ENCODE measurements at places on chromosomes 11 and 22.

- peak; percentile 59 for DNase-seq
- H3K4me3 ChIP-seq, result no peak overlapping the region
- no peaks in the 10 kb centered on the region for H3K36me3 ChIP-seq
- no peaks in the 10 kb centered on the region for H3K27me3 ChIP-seq
- peaks cover 3% of the 10 kb centered on the region for H3K4me1 ChIP-seq
- H3K27ac ChIP-seq, result peak overlapping the region; percentile 19
These were observed 118.8 kb upstream of the CADM1 start for GRCh38 chr11:115623021-115623451.

DNA sequence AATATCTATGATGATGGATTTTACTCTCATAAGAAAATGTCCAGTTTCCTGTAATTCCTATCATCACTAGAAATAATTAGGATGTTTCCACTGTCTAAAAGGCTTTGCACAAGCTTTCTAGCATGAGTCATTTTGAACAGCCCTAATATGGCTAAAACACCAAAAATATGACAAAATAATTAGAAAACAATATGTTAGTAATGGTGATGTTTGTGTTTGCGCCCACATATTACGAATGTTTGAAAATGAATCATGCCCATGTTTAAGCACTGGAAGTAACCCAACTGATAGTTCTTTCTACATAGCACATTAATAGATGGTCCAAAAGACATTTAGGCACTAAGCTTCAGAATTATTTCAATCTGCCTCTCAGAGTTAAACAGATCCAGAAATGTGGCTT, 96.0 kb downstream of the TRPC6 start:
- H3K4me1 ChIP-seq, result no peaks in the 10 kb centered on the region
- no peak overlapping the region for H3K4me3 ChIP-seq
- DNase-seq, result no peak
- no peaks in the 10 kb centered on the region for H3K36me3 ChIP-seq

- DNase-seq, result peak; percentile 7
- no peaks in the 10 kb centered on the region for H3K36me3 ChIP-seq
- no peak overlapping the region for H3K27ac ChIP-seq
- peaks cover 39% of the 10 kb centered on the region for H3K27me3 ChIP-seq
- H3K4me3 ChIP-seq, result no peak overlapping the region
- peaks cover 26% of the 10 kb centered on the region for H3K4me1 ChIP-seq
These were observed 20.6 kb upstream of the MUC5B start for GRCh38 chr11:1202154-1202775.

DNA sequence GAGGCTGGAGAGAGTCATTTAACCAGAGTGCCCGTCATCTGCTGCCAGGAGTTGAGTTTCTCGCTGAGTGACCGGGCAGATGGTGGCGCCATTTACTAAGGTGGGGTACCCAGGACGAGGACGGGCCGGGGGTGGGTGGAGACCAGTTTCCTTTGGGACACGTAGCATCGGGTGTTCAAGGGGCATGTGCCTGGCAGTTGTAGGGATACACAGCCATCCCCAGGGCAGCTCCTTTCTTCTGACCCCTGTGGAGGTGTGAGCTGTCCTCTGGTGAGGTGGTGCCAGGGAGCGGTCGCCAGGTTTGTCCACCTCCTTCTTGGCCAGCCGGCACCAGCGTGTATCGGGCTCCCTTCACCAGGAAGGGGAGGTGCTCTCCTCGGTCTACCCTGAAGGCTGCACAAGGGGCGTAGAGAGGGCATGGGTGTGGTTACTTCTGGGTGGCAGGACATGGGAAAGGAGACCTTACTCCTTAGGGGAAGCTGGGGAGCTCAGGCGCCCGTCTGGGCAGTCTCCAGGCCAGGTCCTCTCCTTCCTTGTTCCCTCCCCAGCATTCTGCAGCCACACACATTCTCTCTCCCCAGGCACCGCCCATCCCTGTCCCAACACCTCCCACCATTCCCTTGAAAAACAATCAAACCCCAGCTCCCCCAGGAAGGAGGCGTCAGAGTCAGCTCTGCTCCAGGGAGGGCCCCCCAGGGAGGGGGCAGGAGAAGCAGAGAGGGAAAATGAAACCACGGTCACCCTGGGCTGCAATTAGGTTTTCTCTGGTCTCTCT, 10.3 kb upstream of the MB start:
- peak; percentile 90 for DNase-seq
- no peaks in the 10 kb centered on the region for H3K27me3 ChIP-seq
- H3K4me1 ChIP-seq, result peaks cover 7% of the 10 kb centered on the region
- no peaks in the 10 kb centered on the region for H3K36me3 ChIP-seq
- peak overlapping the region; percentile 96 for H3K27ac ChIP-seq

GRCh38 chr22:21032037-21032867, at the start of gene SLC7A4:
Gene SLC7A4, minus strand, starts transcription at chr22:21032561. Its CDS starts 749 bp downstream, at chr22:21031812.
- peaks cover 7% of the 10 kb centered on the region for H3K4me1 ChIP-seq
- H3K36me3 ChIP-seq, result no peaks in the 10 kb centered on the region
- H3K4me3 ChIP-seq, result peak within 1 kb of the TSS; percentile 24
- no peak within 1 kb of the TSS for H3K27ac ChIP-seq
- peak; percentile 17 for DNase-seq

DNA sequence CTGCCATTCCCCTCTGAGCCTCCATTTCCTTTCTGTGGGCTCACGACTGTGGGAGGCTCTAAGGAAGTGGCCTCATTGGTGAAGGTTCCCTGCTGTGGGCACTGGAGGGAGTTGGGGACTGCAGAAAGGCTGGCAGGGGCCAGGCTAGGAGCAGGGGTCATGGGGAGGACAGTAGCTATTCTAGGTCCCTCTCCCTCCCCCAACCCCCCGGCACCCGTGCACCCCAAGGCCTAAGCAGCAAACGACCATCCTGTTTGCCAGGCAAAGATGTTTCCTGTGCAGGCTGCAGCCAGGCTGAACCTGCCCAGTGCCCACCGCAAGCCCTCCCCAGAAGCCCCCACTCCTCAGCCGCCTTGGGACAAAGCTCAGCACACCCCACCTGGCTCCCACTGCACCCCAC, 189.4 kb downstream of the MN1 start:
- no peaks in the 10 kb centered on the region for H3K36me3 ChIP-seq
- H3K27me3 ChIP-seq, result peaks cover 56% of the 10 kb centered on the region

DNA sequence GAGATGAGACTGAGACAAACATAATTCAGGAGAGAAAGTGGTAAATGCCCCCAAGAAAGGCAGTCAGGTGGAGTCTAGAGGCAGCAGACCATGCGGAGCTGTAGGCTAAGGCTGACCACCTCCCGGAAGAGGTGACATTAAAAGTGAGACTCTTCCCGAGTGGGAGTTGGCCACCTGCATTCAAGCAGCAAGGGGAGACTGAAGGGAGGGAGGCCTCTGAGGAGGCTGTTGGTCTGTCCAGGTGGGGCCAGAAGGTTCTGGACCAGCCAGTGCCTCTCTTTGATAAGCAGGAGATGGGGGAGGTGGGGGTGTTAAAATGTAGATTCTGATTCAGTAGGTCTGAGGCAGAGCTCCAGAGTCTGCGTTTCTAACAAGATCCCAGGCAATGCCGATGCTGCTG, 37.5 kb downstream of the CD6 start:
- H3K36me3 ChIP-seq, result no peaks in the 10 kb centered on the region
- H3K4me3 ChIP-seq, result no peak overlapping the region
- DNase-seq, result no peak
- H3K27ac ChIP-seq, result no peak overlapping the region
- peaks cover 18% of the 10 kb centered on the region for H3K27me3 ChIP-seq

- H3K27ac ChIP-seq, result no peak overlapping the region
- H3K27me3 ChIP-seq, result peaks cover 9% of the 10 kb centered on the region
- H3K4me1 ChIP-seq, result peaks cover 27% of the 10 kb centered on the region
- no peak overlapping the region for H3K4me3 ChIP-seq
- DNase-seq, result peak; percentile 94
These were observed 2.8 kb upstream of the CDKN1C start for GRCh38 chr11:2888266-2888968.

- no peaks in the 10 kb centered on the region for H3K36me3 ChIP-seq
- peaks cover 11% of the 10 kb centered on the region for H3K4me1 ChIP-seq
- no peak overlapping the region for H3K4me3 ChIP-seq
These were observed 4.9 kb upstream of the ATF4 start for GRCh38 chr22:39515266-39516050.

DNA sequence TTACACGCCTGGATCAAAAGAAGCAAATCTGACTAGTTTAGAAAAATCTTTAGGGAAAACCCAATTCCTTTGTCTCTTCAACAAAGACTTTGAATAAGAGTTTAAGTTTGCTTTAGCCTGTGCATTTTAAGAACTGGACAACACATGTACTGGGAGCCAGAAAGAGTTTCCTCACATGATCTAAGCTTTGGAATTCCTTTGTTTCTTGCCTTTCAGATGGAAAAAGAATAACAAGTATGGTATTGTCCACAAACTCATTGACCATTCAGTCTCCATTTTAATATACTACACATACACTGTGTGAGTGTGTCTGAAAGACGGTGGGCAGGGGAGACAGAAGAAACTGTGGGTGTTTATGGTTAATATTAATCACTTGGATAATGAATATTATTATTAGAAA, 205.6 kb downstream of the MAML2 start:
- H3K27ac ChIP-seq, result no peak overlapping the region
- no peak overlapping the region for H3K4me3 ChIP-seq
- no peaks in the 10 kb centered on the region for H3K27me3 ChIP-seq
- no peaks in the 10 kb centered on the region for H3K36me3 ChIP-seq

GRCh38 chr11:121236115-121237001, 56.2 kb upstream of the SC5D start:
- H3K4me3 ChIP-seq, result no peak overlapping the region
- no peak overlapping the region for H3K27ac ChIP-seq
- no peaks in the 10 kb centered on the region for H3K4me1 ChIP-seq
- no peaks in the 10 kb centered on the region for H3K36me3 ChIP-seq

GRCh38 chr11:13268791-13269190, 8.8 kb upstream of the BMAL1 start:
- H3K27ac ChIP-seq, result no peak overlapping the region
- no peaks in the 10 kb centered on the region for H3K4me1 ChIP-seq
- no peaks in the 10 kb centered on the region for H3K36me3 ChIP-seq
- no peaks in the 10 kb centered on the region for H3K27me3 ChIP-seq

- H3K36me3 ChIP-seq, result no peaks in the 10 kb centered on the region
- no peaks in the 10 kb centered on the region for H3K27me3 ChIP-seq
- peak overlapping the region; percentile 88 for H3K27ac ChIP-seq
- no peak overlapping the region for H3K4me3 ChIP-seq
These were observed 1.2 kb upstream of the APOBEC3C start for GRCh38 chr22:39012533-39013511.

DNA sequence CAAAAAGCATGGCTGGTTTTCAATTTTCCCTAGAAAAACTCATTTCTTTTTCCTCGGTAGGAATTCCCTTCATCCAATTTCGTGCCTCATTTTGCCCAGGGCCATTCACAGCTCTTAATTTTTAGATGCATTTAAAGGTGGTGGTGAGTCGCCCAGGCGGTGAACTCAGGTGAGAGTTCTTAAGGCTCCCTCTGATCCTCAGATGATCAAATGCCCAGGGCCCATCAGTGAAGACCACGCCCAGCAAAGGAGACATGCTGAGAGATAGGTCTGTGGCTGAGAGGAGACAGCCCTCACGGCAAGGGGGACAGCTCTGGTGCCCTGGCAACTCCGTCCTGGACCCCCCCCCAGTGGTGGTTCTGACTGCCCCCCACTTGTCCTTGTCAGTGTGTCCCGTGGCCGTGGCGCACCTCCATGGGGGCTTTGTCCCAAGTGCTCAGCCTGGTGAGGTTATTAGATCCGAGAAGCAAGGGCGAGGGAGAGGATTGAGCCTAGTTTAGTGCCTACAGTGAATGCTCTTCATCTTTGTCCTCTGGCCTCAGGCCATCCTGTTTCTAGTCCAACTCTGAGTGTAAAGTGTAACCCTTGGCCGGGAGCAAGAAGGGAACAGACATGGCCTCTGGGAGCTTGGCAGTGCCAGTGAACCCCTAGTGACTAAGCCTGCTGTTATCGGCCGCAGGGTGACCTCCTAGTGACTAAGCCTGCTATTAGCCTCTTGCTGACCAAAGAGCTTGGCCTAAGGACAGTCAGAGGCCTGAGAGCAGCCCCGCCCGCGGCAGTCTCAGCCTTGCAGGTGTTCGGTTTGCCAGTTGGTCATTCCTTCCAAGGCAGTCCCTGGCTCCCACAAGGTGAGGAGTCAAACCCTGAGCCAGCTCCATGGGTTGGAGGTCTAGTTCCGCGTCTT, 83.5 kb downstream of the CTTN start:
- peak; percentile 34 for DNase-seq
- no peak overlapping the region for H3K4me3 ChIP-seq
- no peaks in the 10 kb centered on the region for H3K27me3 ChIP-seq
- no peak overlapping the region for H3K27ac ChIP-seq
- no peaks in the 10 kb centered on the region for H3K36me3 ChIP-seq

Measured in transverse colon (tissue), 4 donors.